ENCODE measurements at places on chromosomes 7 and 10. TPM values are rescaled to one million over a fixed set of nuclear protein-coding genes. Genes with fewer than 3 reads are reported as not detected.

GRCh38 chr7:1923409-1924257 is 253.6 kb downstream of the ELFN1 start:
- no peak for DNase-seq

- DNase-seq: no peak
Observed at GRCh38 chr10:6030940-6031339, 31.2 kb downstream of the IL2RA start.

GRCh38 chr7:29889288-29889687 is 83.0 kb downstream of the WIPF3 start:
- DNase-seq: no peak

DNA sequence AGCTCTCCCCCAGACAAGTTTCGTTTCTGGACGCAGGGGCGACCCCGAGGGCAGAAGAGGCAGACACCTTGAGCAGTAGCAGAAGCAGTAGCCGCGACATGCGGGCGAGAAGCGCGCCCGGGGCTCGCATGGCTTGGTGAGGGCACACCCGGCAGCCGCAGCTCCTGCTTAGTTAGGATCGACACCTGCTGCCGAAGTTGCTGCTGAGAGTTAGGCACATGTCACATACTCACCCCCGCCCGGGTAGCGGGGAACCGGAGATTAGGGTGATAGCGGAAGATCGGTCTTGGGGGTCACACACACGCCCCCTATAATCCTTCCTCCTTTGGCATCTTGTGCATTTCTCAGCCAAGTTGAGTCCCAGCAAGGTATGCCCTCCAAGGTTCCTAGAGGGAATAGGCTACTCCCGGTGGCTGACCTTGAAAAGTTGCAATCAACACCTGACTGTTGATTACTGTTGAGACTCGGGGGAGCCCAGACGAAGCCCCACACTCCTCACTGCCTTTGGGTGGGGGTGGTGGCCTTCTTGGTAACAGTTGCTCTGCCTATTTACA is 668 bp downstream of the GPR37 start:
- DNase-seq: no peak

DNA sequence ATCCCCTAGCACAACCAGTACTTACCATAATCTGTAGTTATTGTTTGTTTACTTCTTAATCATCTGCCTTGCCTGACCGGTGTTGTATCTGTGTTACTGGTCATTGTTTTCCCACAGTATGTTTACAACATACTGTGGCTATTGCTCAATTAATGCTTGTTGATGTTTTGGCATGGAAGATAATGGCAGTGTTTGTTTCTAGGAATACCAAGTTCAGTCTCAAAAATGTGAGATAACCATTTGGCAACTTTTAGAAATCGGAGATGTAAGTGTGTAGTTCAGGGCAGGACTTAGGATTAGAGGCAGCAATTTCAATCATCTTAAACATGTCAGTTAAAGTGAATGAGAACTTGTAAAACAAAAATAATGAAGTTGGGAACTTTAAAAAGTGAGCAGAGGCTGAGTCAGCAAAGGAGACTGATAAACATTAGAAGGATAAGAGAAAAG is 8.2 kb downstream of the MINDY3 start:
- DNase-seq: no peak

DNA sequence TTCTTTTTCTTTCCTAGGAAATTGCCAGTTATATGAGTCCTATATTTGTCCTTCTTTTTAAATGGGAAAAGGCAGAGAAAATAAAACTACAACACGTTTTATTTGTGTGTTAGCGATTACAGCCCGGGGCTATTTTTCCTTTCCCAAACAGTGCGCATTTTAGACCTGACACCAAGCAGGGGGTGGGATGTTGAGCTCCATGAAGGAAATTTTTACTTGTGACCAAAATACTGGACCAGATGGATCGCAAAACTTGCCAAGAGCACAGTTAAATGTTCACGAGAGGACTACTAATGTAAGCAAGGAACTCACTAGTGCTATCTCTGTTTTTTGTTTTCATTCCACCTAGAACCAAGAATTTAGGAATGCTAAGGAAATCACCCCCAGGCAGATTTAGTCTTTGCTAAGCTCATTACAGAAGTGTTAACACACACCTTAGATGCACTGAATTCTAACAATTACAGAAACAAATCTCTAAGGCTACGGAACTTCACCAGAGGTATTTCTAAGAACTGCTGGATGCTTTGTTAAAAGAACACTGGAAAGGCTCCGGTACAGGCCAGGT is 114.8 kb downstream of the JAZF1 start:
- DNase-seq: no peak

- DNase-seq: no peak
Observed at GRCh38 chr7:113812591-113813255, 106.1 kb downstream of the PPP1R3A start.

GRCh38 chr10:100325158-100325557 is 4.9 kb downstream of the PKD2L1 start:
- DNase-seq: no peak

Gene UCN3
- not detected for total RNA-seq

Gene AKR1D1
- total RNA-seq: not detected

Gene EGR2
- total RNA-seq: 23.0 TPM

Gene CARD11
- total RNA-seq: 1.8 TPM

Gene GAD2
- total RNA-seq: not detected

Gene TMEM254
- total RNA-seq: 8.1 TPM

Gene ERVW-1
- not detected for total RNA-seq
